ENCODE measurements at places on chromosomes 13 and 19. TPM values are rescaled to one million over a fixed set of nuclear protein-coding genes. Genes with fewer than 3 reads are reported as not detected.

GRCh38 chr19:7874897-7875273 is 695 bp upstream of the PRR36 start:
- H3K4me1 ChIP-seq = peaks cover 31% of the 10 kb centered on the region
- no peak for DNase-seq
- H3K36me3 ChIP-seq = no peaks in the 10 kb centered on the region
- H3K27ac ChIP-seq = no peak overlapping the region
- H3K4me3 ChIP-seq = peak overlapping the region; percentile 67
- H3K27me3 ChIP-seq = peaks cover 24% of the 10 kb centered on the region

Gene PRSS57
- not detected for total RNA-seq

Gene CLDND2
- total RNA-seq = 14.9 TPM

Gene CACNG7
- total RNA-seq = not detected

GRCh38 chr19:11234486-11235075 is 4.8 kb upstream of the ANGPTL8 start:
- no peaks in the 10 kb centered on the region for H3K27me3 ChIP-seq
- no peaks in the 10 kb centered on the region for H3K36me3 ChIP-seq
- H3K27ac ChIP-seq = no peak overlapping the region
- H3K4me1 ChIP-seq = no peaks in the 10 kb centered on the region
- DNase-seq = no peak

GRCh38 chr19:52094526-52095130 is 937 bp downstream of the ZNF841 start:
- peaks cover 46% of the 10 kb centered on the region for H3K36me3 ChIP-seq
- H3K27ac ChIP-seq = peak overlapping the region; percentile 94
- H3K27me3 ChIP-seq = no peaks in the 10 kb centered on the region
- peaks cover 20% of the 10 kb centered on the region for H3K4me1 ChIP-seq
- H3K4me3 ChIP-seq = peak overlapping the region; percentile 97
- DNase-seq = no peak
